Stimulated activated CD8-positive, alpha-beta memory T cell treated with anti-CD3 and anti-CD28 coated beads, Interleukin-15, amount 100 ng/mL, for 4 hours (primary cell): ENCODE measurements at places on chromosomes 5 and 9.
A peak's percentile ranks its signal among the peaks of the same experiment; 100 is the strongest.

DNA sequence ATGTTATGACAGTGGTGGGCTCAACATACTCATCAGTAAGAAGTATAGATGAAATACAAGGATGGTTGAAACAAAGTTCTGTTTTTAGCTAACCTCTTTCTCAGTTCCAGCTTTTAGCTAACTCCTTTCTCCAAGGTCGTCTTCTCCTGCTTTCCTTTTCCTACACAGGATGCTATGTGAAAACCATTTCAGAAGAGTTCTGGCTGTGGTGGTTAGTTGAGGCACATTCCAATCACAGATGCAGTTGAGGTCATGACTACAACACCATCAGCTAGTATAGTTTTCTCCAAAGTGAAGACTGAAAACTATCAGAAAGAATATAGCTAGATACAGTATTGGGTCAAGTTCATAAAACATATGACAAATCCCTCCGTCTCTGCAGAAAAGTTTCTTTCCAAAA lies 477.7 kb upstream of the C9orf72 start:
- DNase-seq, result no peak

DNA sequence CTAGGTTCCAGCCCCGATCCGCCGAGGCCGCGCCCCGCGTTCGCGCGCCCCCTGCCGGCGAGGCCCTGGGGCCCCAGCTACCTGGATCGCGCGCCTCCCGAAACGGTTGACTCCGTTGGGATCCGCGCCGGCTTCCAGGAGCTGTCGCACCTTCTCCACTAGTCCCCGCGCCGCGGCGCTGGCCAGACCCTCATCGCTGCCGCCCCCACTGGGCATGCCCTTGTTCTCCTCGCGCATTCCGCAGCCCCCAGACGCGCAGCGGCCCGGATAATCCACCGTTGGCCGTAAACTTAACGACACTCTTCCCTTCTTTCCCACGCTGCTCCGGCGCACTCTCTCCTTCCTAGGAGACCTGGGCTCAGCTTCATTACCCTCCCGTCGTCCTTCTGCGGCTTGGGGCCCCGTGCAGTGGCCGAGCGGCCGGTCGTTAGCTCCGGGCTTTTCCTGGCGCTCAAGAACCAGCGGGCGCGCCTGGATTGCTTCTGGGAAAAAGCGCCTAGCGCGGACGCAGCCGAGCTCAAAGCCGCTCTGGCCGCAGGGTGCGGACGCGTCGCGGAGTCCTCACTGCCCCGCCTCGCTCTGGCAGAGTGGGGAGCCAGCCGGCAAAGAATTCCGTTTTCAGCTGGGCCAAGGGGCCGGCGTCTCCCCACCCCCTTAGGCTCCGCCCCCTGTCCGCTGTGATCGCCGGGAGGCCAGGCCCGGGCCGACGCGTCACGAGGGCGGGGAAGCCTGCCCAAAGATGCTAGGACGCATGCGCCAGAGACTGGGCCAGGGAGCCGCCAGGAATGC lies at the start of gene CDKN2B:
Gene CDKN2B (minus strand): TSS at position 589 of the 789 bp plus-strand sequence. CDS start 352 bp downstream, at position 237.
- peak; percentile 20 for DNase-seq

GRCh38 chr5:10639846-10640368 lies 76.0 kb downstream of the ANKRD33B start:
- no peak for DNase-seq

DNA sequence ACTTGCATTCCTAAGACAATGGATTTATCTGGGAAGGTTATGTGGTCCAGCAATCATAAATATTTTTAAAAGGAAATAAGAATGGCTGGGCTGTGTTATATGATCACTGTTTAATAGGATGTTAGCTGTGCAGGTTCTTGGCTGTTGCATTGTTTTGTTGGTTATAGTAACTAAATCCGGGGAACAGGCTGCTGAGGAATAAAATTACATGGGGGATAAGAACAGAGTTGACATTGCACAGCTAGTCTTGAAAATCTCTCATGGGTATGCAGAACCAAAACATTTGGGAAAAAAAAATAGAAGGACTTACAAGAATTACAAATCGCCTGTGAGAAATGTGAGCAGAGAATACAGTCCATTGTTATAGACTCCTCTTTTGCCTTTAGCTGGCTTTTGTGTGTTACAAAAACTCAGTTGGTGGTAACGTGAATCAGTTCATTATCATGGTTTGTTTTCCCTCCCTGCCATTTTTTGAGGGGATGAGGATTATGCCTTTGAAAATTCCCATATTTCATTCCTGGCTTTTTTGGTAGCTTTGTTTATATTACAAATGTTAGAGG lies 375.3 kb upstream of the DAB2 start:
- no peak for DNase-seq

DNA sequence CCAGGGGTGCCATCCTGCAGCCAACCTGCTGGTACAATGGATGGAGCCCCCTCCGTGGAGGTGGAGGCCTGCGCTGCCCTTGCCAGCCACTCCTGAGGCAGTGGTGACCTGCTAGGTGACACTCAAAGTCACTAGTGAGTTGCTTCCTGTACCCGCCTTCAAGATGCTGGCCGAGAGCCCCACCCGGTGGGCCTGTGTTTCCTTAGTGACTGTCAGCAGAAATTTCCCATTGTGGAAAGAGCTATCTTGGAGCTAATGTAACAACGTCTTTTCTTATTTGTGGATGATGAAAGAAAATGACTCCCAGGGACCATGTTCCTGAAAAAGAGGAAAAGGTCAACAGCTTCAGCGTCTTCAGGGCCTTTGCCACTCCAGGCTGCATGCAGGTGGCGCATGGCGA lies 117.0 kb upstream of the BOD1 start:
- DNase-seq, result no peak

DNA sequence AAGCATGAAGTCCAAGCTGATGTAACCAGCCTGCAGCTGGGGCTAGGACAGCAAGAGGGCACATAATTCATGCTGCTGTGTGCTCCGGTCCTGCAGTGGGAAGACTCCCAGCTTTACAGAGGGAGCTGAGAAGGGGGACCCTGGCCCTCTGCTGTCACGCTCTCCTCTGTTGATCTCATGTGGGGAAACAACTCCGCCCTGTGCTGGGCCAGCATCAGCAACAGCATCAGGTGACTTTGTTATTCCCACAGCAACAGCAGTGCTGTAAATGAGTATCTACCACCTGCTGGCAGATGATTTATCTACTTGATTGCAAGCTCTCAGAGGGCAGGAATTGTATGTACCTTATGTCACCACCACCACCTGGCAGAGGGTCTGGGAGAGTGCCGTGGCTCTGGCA lies 176.2 kb downstream of the COL23A1 start:
- no peak for DNase-seq

DNA sequence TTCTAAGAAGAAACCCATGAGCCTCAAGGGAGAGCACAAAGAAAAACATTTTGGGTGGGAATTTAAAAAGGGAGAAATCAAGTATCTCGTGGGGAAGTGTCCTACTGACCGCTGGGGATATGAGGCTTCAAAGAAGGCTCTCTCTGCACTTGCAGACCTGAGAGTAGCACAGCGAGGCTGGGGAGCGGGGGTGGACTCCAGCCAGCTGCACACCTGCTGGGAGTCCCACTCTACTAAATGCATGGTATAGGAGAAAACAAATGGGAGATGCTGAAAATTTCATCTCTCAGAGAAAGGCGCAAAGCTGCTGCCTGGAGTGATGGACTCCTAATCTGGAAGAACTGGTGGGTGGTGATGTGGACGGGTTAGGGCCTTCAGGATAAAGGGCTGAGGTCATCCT lies 67.0 kb upstream of the EPB41L4B start:
- DNase-seq, result no peak

DNA sequence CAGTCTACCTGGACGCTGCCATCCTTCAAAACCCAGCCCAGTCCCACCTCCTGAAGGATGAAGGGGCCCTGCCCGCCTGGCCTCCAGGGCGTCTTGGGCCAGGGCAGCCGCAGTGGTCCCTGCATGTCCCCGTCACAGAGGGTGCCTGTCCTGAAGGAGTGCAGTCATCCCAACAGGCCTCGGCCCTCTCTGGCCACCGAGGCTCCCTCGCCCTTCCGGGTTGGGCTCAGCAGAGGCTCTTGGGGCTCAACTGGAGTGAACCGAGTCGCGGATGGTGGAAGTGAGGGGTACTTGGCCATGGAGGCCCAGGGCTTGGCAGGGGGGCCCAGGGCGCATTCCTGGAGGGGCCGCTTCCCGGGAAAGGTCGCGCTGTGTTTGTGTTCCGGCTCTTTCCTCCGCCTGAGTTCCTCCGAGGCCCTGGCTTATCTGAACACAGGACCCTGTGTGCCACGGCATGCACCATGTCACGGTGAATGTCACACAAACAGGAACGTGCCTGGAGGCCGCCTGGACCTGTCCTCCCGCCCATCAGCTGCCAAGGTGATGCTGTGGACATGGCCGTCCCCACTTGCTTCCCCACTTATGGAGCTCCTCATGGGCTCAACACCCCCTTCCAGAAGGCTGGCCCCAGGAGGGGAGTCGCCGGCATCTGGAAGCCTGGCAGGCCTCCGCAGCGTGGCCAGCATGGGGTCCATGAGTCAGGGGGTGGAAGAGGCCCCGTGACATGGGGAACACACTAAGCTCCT lies 25.7 kb upstream of the OBP2B start:
- DNase-seq, result no peak

GRCh38 chr5:1279443-1280151 lies 15.3 kb downstream of the TERT start:
- no peak for DNase-seq

DNA sequence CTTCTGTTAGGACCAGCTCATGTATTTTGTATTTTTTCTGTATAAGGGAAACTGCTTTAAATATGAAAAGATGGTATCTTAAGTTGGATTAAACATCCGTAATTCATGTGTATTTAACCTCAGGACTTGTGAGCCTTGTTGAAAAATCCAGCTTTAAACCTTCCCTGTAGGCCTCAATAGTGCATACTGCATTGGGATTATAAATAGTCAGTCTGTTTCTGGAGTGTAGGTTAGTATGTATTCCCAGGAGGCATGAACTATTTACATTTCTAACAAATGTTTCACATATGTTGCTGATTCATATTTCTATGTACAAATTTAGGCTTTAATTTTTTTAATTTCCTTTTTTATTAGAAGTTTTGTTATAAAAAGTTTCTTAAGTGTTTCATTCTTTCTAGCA lies 137.9 kb upstream of the GRHPR start:
- DNase-seq, result no peak

DNA sequence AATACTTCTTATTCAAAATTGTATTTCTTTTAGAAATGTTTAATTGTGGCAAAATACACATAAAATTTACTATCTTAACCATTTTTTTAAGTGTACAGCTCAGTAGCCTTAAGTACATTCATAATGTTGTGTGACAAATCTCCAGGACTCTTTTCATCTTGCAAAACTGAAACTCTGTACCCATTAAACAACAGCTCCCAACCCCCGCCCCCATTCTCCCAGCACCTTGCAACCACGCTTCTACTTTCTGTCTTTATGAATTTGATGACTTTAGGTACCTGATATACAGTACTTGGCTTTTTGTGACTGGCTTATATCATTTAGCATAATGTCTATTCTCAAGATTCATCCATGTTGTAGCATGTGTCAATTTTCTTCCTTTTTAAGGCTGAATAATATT lies 2.8 kb upstream of the IL5 start:
- no peak for DNase-seq

DNA sequence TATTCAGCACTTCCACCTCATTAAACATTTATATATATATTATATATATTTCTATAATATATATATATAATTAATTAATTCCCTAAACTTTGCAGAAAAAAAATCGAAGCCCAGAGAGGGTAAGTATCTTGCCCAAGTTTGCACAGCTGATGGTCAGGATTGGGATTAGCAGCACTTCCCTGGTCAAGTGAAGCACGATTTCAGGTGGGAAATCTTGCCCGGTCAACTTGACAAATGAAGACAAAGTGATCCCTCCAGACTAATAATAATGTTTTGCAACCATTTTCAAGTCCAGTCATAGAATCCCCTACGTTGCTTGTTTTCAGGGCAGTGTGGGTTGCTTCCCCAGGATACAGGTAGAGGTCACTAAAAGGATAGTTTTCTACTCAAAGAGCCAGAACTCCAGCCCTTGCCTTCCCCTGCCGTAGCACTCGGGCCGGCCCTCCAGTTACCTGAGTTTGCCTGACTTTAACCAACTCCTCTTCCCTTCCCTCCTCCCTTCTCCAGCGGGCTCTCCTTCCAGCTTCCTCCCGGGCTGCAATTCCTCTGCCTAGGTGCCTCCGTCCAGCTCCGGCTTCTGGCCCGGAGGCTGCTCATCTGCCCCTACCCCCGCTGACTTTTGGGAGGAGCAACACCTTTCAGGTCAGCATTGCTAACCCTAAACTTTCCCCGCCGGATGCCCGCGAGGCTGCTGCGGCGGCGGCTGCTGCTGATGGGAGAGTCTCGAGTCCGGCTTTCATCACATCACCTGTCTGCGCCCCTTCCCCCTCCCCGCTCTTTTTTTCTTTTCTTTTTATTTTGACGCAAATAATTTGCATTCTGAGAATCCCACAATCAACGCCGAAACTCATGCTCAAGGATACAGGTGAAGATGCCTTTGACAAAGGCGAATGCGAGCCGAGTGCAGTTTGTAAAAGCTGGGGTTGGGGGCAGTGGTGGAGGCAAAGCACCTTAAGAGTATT lies 930 bp downstream of the PRLR start:
- no peak for DNase-seq

GRCh38 chr5:85893996-85894395 lies 723.7 kb upstream of the COX7C start:
- DNase-seq, result no peak

GRCh38 chr5:124161266-124161665 lies 585.2 kb downstream of the ZNF608 start:
- no peak for DNase-seq

DNA sequence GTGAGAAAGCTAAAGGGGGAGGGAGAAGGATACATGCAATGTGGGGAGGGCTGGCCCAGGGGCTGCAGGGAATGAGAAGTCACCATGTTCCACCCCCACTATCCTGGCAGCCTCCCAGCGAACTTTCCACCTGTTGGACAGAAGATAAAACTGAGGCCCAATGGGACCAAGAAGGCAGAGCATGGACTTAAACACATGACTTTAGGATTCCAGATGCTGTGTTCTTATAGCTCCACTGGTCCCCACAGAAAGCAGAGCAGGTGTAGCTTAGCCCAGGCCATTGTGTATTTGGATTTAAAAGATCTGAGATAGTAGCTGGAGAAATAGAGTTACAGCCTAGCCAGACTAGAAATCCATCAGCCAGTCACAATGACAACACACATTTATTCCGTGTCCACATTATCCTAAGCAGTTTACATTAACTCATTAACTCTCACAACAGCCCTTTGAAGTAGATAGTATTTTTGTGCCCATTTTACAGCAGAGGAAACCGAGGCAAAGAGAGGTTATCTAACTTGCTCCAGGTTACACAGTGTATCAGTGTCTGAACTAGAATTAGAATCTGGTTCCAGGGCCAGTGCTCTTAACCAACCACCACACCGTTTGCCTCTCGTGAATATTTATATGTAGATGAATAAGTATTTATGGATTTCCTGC lies 121.0 kb downstream of the RGS3 start:
- no peak for DNase-seq

GRCh38 chr5:39200081-39200480 lies 19.3 kb downstream of the FYB1 start:
- DNase-seq, result no peak
